ENCODE measurements at places on chromosomes 1 and 21.
A peak's percentile ranks its signal among the peaks of the same experiment; 100 is the strongest.

GRCh38 chr1:113488576-113489177, 98.4 kb downstream of the MAGI3 start:
- DNase-seq: no peak

DNA sequence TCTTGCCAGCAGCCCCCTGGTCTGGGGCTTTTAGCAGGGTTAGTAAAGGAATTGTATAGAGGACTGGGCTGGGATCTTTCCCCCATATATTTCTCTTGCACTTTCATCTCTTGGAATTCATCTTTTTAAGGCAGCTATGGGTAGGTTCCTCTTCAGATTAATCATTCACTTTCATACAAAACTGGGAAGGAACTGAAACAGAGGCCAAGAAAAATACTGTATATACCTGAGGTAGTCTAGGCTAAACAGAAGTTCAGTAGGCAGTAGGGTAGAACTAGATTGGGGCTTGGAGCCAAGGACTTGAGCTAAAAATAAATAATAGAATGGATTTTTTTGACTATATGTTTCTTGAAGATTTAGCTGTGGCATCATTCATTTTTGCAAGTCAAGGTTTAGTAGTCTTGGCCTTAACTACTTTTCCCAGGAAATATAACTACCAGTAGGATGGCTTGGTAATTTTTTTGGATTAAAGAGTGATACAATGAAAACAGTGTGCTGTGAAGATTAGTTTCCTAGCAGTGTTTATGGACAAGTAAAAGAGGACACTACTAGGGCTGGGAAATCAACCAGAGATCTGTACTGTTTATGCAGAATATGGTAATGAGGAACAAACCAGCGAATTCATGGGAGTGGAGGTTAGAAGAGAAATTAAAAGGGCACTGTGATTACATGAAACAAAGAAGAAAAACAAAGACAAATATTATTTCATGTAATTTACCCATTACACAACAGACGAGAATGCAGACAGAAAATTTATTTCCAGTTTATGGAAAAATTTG, 50.9 kb upstream of the PTGS2 start:
- DNase-seq: no peak

- DNase-seq: no peak
These were observed 25.2 kb upstream of the LRRC8C start for GRCh38 chr1:89607586-89608318.

GRCh38 chr1:93573940-93574469, 107.6 kb downstream of the BCAR3 start:
- no peak for DNase-seq

DNA sequence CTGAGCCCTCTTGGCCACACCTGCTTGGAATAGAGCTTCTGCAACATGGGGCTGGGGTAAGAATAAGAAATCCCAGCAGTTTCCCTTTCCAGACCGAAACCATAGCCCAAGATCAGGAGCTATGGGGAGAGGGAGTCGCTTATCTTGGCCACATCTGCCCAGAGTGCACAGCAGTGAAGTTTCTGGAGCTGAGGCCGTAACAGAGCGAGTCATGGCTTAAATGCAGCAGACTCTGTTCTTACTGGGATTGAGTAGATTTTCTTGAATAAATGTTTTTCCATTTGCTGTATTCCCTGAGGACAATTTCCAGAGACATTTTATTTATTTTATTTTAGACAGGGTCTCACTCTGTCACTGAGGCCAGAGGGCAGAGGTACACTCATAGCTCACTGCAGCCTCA, 33.5 kb downstream of the CFAP57 start:
- DNase-seq: no peak

GRCh38 chr21:26966649-26967061, 233 bp downstream of the ADAMTS5 start:
- DNase-seq: no peak

GRCh38 chr1:15579683-15580047, 5.2 kb downstream of the AGMAT start:
- DNase-seq: no peak

GRCh38 chr21:16176570-16176969, 446.8 kb downstream of the USP25 start:
- no peak for DNase-seq

GRCh38 chr1:114135786-114136185, 17.9 kb downstream of the SYT6 start:
- DNase-seq: no peak

- DNase-seq: no peak
These were observed 95.3 kb downstream of the FOXD2 start for GRCh38 chr1:47532921-47533792.

DNA sequence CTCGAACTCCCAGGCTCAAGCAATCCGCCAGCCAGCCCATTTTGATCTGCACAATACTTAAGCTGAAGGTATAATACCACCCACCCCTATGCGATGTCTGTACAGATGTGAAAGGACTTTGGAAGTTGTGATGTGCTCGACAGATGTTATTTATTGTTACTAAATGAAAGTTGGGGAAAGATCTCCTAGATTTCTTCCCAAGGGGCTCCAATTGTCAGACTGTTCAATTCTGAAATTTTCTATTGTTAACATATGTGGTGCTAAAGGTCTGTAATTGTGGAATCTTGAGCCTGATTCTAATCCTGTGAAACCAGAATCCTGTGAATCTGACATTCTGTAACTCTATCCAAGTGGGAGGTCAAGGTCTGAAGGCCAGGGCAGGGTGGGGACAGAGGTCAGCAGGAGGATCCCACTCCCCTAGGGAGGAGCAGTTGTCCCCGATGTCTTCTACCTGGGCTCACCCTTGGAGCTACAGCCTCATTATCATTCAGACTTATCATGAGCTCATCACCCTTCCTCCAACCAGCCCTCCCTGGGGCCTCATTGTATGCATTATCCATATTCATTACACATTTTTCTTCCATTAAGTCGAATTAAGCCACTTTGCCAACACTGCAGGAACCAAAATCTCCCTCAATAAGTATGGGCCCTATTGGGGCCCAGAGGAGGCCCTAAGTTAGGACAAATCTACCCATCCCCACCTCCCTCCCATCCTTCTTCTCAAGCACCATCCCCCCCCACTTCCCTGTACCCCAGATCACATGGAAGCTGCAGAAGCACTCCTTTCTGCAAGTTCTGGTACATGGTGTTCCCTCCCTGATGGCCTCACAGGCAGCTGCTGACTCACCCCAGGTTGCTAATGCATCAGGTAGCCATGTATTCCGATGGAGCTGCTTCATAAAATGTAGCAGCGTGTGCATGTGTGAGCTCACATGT, 32.3 kb downstream of the SHISAL2A start:
- no peak for DNase-seq

DNA sequence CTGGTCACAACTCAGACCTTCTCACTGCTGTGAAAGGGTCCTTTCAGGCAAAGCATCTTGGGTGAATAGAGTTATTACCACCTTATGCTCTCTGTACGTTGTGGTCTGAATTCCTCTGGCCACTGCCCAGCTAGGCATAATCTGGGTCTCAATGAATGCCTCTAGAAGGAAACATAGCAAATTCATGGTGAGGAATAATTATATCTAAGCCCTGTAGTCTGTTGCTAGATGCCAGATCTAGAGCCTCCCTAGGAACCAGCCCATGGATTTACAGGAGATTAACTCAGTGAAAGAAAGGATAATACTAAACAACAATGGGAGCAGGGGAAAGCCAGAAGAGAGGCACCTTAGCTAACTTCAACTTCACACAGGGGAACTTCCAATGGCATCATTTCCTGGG, 2.4 kb upstream of the COL11A1 start:
- no peak for DNase-seq

GRCh38 chr1:86646256-86646655, 58.1 kb upstream of the SH3GLB1 start:
- DNase-seq: no peak

DNA sequence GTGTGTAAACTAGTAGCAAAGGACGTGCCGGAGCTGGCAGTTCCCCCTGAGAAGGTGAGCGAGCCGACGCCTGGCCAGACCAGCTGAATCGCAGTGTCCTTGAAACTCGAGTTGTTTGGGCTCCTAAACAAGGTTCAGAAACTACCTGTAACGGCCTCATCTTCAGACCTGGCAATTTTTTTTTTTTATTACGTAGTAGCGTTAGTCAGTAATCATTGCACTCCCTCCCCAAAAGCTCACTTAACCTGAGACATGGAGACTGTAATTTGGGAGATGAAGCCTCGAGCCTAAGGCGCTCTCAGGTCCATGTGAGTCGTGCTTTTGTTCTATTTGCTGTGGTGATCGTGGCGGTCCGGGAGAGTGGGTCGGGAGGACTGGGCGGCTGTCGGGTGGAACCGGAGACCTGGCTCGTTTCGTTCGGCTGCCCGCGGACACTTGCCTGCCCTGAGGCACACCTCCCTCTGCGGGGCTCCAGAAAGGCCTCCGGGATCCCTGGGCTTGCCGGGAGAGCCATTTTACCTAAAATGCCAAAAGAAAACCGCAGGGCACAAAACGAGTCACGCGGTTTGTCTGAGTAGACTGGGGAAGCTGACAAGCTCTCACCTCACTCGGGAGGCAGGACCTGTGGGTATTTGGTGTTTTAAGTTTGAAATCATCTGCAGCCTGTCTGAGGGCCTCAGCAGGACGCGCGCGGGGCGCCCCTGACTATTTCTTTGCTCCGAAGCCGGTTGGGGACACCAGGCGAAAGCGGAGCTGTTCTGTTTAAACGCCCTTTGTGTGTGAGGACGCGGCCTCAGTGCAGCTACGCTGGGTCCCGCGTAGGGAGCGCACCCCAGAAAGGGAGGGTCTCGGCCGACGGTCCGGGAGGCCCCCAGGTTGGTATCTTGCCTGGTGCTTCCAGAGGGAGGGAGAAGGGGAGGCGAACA, 722 bp downstream of the LHX8 start:
- DNase-seq: no peak

DNA sequence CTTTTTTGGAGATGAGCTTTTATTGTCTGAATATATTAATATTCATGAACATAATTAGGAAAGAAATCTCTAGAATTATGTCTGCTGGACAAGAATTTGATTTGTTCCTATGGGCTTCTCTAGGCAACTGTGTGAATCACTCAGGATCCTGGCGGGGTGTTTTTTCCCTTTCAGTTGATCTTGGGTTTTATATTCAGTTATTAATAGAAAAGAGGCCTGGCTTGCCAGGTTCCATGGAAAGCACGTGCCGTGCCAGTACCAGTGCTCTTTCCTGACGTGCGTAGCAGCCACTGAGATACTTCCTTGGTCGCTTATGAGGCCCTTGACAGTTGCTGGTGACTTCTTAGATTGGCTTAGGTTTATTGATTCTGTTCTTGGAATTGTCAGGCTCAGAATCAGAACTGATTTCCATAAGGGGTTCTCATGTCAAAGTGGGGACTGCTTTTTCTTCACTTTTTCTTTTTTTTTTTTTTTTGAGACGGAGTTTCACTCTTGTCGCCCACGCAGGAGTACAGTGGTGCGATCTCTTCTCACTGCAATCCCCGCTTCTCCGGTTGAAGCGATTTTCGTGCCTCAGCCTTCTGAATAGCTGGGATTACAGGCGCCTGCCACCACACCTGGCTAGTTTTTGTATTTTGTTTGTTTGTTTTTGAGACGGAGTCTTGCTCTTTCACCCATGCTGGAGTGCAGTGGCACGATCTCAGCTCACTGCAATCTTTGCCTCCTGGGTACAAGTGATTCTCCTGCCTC, 48.7 kb upstream of the KIF1B start:
- no peak for DNase-seq

- no peak for DNase-seq
These were observed 17.2 kb upstream of the ZNF683 start for GRCh38 chr1:26389604-26390247.

GRCh38 chr1:185137896-185138545, 18.7 kb downstream of the TRMT1L start:
- DNase-seq: no peak

- DNase-seq: no peak
These were observed 11.6 kb downstream of the AGPAT3 start for GRCh38 chr21:43876605-43877004.

- no peak for DNase-seq
These were observed 1.8 kb downstream of the LAMTOR2 start for GRCh38 chr1:156056326-156056849.

DNA sequence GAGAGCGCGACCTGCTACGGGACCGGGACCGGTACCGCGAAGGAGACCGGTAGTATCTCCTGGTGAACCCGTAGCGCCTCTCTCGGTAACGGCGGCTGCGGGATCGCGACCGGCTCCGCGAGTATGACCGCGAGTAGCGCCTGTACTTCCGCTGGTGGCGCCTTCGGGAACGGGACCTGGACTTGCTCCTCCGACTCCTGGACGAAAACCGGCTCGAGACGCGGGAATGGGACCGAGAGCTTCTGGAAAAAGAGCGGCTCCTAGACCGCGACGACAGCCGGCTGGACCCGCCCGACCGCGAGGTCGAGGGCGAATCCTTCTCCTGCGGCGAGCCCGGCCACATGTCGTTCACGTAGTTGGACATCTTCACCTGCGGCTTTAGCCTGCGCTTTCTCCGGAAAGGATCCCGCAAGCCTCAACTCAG, 642 bp downstream of the RSRP1 start:
- DNase-seq: no peak

- DNase-seq: peak; percentile 54
These were observed 38.9 kb upstream of the GNPAT start for GRCh38 chr1:231201979-231202633.

GRCh38 chr1:214292322-214292721, 11.4 kb downstream of the SMYD2 start:
- DNase-seq: peak; percentile 10

DNA sequence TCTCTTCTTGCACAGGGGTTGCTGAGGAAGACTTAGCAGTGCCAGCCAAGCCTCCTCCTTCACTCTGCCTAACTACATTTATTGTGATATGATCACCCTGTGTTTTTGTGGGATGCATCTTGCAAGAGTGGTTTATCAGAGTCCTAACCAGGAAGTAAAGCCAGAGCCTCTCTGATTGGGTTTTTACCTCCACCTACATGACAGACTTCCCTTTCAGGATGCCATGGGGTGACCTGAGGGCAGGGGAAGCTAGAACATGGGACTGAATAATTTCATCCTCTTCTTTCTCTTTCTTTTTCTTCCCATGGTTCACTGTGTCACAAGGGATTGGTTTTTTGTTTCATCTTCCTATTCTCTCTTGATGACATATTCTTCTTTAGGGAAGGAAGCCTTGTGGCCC, 146.6 kb downstream of the HHAT start:
- no peak for DNase-seq

DNA sequence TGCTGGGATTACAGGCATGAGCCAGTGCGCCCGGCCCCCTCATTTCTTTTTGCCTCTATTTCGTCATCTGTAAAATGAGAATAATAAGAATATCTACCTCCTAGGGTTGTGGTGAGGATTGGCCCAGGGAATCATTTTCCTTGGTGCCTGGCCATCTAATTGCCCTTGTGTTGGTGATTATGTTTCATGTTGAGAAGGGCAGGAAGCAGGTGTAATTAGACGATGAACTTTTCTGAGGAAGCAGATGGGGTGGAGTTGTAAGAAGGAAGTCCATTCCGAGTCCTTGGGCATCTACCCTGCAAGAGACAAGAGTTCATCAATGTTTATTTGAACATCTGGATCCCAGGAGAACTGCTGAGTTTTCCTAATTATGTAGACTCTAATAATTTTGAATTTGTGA, 38.7 kb upstream of the NEK2 start:
- no peak for DNase-seq

- DNase-seq: no peak
These were observed 479.9 kb upstream of the ZP4 start for GRCh38 chr1:238370599-238370998.

- no peak for DNase-seq
These were observed 587.7 kb downstream of the PTPRU start for GRCh38 chr1:29824025-29824424.

Measured in HL-60 (cell line).